T follicular helper cell (primary cell): ENCODE measurements at places on chromosomes 3 and 15.

DNA sequence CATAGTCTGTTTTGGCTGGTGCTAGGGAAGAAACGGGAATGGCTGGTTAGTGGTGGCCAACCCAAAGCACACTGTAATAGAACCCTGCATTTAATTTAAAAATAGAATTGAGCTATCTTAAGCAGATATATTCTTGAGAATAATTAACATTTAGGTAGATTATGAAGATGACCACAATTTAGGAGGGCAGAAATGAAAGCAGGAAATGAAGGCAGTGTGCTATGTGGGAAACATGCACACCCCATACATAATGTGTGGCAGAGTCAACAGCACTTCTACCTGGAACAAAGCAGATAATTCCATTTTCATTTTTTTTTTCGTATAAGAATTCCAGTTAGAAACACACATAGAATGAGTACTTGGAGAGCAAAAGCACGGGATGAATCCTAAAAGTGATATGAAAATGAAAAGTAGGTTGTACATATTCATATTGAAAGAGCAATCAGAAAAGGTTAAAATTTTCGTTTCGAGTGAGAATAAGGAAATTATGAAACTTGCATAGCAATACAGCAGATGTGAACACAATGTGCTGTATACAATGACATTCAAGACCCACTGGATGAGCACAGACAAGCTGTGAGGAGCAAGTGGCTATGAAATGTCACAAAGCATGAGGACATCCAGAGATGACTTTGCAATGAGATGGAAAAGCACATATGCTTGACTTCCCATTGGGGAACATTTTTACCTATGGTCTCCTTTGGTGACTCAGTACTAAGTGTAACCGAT, 102.6 kb downstream of the TFG start:
- DNase-seq: no peak

GRCh38 chr3:155782390-155782953, 23.6 kb downstream of the C3orf33 start:
- no peak for DNase-seq

DNA sequence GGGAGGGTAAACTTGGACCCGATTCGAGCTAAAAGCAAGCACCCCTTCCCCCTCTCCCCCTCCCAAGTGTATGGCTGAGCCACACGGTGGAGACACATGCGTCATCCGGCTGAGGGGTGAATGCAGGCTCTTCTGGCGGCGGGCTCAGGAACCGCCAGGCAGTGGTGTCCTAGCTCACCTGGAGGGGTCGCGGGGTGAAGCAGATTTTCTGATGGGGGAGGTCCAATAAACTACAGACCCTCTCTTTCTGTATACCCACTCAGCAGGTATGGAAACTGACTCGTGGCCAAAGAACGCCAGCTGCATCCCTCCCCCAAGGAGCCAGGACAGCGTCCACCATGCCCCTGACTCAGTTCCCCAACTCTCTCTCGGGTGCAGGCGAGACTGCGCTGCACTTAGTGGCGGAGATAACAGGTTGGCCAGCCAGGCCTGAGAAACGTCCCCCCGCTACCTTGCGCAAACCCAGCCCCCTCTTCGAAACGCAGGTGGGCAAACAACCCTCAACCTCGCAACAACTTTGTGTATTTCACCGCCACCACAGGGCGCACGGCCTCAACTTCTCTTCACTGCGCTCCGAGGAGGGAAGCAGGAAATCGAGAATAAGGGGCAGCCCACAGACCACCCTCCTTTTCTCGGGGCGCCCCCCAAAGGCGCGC, 1.3 kb downstream of the MAGI1 start:
- DNase-seq: no peak

DNA sequence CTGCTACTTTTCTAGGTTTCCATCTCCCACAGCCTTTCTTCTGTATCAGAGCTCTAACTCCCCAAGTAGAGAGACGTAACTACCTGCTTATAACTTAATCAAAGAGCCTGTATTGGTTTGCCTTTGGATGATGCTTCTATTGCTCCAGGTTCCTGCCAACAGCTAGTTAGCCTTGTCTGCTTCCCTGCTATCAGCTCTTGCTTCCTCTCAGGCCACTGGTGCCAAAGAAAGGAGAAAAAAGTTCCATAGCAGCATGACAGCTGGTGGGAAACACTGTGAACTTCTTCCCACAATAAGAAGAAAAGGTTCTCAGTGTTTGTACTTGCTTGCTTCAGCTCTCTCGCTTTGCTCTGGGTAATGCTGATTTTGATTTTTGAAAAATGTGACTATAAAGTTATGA, 206.6 kb downstream of the GBE1 start:
- DNase-seq: no peak

- DNase-seq: no peak
Observed at GRCh38 chr3:159080821-159081220, 279.0 kb downstream of the MFSD1 start.

- no peak for DNase-seq
Observed at GRCh38 chr15:89352476-89352875, 17.9 kb upstream of the POLG start.
